ENCODE measurements at places on chromosomes 7 and 10. TPM values are rescaled to one million over a fixed set of nuclear protein-coding genes. Genes with fewer than 3 reads are reported as not detected.
A peak's percentile ranks its signal among the peaks of the same experiment; 100 is the strongest.

- no peak for DNase-seq
These were observed 40.0 kb upstream of the INSIG1 start for GRCh38 chr7:155257482-155258225.

DNA sequence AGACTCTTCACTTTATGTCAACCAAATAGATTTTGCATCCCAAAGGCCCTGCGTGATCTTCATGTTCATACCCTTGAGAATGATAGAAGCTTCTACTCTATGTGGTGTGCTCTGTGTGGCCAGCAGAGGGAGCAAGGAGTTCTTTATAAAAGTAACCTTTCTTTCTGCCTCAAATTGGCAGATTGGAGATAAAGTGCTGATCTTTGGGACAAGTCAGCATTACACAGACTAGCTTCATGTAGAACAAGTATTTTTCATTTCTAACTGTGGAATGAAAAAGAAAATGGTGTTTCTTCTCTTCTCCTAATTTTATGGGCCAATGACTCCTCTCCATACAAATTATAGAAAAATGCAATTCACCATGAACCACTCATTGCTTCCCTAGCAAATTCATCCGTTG, 1214.1 kb downstream of the SORCS1 start:
- DNase-seq = no peak

GRCh38 chr10:105383978-105384377, 742.9 kb downstream of the SORCS3 start:
- DNase-seq = no peak

- DNase-seq = peak; percentile 48
These were observed 678.2 kb downstream of the GRM8 start for GRCh38 chr7:126574276-126575250.

The JAKMIP3 gene
- total RNA-seq = under 0.01 TPM

The CHN2 gene
- total RNA-seq = 5.1 TPM

DNA sequence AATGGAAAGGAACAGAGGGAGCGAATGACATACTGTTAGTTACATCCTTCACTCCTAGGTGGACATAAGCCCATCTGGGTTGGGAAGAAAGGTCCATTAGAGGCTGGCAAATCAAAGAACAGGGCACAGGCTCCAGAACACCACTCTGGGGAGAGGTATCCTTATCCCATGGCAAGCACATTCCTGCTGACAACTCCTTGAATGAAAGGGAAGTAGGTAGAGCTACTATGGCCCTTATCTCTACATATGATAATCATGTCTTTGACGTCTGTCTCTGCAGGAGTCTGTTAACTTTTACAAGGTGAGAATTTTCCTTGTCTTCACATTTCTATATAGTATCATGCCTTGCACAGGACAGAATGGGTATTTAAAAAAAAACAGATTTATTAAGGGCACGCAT, 10.4 kb downstream of the DENND11 start:
- no peak for DNase-seq

The HPSE2 gene
- not detected for total RNA-seq
